Mucosa of descending colon (tissue), 3 donors: ENCODE measurements at places on chromosomes 3 and 15.

- DNase-seq, result no peak
Measured at GRCh38 chr3:125079675-125080045, 23.9 kb upstream of the HEG1 start.

- no peak for DNase-seq
Measured at GRCh38 chr3:25597535-25598101, 67.1 kb downstream of the TOP2B start.

DNA sequence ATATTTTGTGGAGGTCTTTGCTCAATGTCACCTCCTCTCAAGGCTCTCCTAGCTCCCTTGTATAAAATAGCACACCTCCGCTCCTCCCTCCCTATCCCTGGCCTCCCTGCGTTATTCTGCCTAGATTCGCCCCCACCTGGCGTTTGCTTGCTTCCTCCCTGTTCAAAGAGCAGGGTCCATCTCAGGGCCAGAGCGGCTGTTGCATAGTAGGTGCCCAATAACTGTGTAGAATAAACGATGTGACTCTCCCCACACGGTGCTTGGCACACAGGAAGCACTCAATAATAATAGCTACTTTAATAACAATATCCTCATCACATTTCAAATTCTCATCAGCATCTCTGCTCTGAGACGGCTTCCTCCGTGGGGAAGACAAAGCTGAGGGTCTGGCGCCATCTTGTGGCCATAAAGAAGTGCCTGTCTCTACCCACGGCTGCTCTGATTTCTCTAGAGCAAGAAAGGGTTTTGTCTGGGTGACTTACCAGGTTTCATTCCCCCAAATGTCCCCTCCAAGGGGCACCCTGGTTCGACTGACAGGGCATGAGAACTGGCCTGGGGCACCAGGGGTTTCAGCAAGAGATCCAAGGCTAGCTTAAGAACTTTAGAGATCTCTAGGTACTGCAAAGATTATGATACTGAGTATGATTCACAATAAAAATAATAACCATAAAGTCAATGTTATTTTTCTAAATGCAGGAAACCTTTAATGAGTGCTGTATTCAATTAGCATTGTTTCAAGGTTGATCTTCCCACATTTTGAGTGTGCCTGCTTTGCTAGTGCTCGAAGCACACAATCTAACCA lies 16.1 kb downstream of the CD276 start:
- DNase-seq, result peak; percentile 91

DNA sequence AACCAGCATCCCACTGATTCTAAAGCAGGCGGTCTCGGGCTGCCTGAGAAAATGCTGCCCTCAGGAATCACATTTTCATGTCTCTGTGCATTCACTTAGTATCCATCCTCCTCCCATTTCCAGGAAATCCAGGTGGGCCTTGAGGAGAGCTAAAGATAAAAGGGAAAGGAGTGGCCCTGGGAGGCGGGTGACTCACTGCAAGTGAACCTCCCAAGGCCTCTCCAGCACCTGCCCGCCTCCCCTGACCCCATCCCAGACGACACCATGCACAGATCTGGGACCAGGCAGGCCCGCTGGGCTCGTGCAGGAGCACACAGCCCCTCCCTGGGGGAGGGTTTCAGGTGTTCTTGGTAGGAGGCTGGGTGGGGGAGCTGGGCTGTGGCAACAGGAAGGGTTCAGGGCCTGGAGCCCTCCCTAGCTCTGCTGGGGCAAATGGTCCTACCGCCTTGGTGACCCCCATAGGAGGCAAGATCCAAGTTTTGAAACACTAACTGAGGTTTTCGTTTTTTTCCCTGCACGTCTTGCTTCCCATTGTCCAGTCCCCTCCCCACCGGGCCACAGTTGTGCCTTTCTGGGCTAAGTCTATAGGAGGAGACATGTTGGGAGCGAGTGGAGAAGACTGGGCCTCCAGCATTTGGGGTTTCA lies 22.2 kb downstream of the MELTF start:
- DNase-seq, result no peak
